Foreskin keratinocyte (primary cell): ENCODE measurements at places on chromosomes 5 and 9.

DNA sequence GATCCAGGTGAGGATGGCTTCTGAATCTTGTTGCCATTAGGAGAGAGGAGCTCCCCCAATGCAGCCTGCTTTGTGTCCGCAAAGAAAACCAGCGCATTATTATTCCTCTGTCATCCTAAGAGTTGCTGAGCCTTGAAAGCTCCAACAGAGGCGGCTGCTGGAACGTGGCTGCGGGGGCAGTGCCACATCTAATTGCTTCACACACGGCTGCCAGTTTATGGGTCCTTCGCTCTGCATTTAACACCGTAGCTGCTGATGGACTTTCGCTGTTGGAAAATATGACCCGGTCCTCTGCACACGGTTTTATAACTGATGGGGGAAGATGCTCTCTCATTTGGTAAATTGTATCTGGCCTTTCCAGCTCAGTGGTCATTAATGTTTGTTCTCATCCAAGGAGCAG lies 38.0 kb downstream of the ZNF622 start:
- no peak for DNase-seq

DNA sequence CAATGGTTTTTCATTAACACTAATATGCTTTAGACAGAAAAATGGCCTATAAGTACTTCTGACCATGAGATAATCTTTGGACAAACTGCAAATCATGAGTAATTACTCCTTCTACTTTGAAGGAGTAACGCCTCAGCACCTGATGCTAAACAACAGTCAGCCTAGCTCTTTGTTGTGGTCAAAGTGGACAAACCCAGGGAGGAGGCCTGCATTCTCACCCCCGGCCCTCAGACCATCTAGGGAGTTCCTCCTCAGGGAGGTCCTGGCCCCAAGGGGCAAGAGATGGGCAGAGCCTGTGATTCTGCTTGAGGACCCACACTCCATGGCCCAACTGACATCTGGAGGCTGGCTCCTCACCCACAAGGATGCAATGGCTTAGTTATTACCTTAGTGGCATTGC lies 48.2 kb upstream of the ANGPTL2 start:
- no peak for DNase-seq

DNA sequence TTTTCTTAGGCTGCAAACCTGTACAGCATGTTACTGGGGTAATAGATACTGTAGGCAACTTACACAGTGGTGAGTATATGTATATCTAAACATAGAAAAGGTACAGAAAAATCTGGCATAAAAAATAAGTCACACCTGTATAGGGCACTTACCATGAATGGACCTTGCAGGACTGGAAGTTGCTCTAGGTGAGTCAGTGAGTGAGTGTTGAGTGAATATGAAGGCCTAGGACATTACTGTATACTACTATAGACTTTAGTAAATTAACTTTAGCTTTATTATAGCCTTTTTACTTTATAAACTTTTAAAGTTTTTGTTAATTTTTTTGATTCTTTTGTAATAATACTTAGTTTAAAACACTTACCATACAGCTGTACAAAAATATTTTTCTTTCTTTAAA lies 51.3 kb downstream of the DENND4C start:
- DNase-seq, result peak; percentile 35

- no peak for DNase-seq
These were observed 123.3 kb downstream of the ZSWIM6 start for GRCh38 chr5:61455179-61456006.

DNA sequence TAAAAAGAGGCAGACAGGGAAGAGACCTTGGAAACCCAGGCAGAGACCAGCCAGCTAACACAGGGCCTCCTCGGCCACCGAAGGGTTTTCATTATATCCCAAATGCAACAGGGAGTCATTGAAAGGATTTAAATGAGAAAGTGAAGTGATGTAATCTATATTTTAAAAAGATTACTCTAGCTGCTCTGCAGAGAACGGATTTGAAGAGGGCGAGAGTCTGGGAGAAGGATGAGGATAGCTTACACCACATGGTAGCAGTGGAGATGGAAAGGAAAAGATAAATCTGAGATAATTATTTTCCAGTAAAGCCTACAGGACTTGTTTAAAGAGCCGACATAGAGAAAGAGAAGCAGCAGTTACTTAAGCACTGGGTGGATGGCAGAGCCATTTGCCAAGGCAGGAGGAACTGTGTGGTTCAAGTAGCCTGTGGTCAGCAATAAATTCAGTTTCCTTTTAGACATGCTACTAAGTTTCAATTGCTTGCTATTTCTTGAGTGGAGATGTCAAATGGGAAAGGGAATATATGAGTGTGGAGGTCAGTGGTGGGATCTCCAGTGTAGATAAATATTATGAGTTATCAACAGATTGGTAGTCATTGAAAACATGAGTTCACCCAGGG lies 9.3 kb downstream of the FBN2 start:
- no peak for DNase-seq

- DNase-seq, result no peak
These were observed 14.7 kb upstream of the TMEM250 start for GRCh38 chr9:136133191-136133958.

DNA sequence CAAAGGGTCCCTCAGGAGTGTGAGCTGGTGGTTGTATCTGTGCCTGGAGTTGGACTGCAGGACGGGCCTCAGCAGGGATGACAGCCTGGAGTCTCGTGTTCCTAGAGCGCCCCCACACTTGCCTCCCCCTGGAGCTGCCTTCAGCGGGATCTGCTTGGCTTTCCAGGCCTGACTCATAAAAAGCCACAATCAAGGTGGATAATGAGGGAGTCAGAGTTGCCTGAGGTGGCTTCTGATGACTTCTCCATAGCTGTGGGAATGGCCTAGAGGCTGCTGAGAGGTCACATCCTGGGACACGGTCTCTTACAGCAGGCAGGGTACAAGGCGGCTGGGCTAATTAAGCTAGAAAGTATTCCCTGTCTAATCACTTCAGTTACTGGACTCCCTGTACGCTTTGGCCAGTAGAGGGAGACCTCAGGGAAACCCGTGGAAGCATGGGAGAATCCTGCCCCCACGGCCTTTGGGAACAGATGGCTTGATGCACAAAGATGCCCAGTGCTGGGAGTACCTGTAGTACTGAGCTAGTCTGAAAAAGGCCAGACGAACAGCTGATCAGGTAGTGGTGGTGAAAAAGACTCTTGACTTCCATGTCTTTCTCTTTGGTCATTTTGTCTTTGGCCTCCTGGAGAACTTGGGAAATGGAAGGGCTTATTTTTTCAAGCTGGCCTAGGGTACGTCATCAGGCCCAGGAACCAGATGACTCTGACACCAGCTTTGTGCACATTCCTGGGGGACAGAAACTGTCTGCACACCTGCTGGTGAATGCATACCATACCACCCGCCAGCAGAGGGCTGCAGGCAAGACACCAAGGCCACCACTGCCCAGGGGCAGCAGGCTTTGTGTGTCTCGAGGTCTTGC lies 16.1 kb upstream of the FRRS1L start:
- DNase-seq, result no peak

DNA sequence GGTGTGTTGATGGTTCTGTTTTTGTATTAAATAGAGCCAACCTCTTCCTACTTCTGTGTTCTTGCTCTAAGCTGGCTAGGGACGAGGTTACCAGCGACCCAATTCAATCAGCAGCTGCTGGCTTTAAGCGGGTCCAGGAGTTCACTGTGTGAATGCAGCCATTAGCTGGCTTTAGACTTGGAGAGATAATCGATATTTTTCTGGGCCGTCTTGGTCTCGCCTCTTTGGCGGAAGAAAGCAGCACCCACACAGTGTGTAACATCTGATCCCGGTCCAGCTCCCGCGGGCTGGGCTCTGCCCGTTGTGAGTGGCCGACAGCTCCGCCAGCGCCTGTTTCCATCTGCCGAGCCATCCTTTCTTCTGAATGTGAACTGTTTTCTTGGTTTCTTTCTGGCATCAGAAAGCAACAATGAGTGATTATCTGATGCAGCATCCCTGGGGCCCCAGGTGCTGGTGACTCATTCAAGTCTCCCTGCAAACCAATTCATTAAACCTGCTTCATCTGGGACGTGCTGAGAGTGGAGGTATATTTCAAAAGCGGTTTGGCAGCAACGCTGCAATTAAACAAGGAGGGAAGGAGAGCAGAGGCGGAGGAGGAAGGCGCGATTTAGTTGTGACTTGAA lies 90.8 kb upstream of the IRX4 start:
- peak; percentile 95 for DNase-seq

- DNase-seq, result no peak
These were observed 106.0 kb downstream of the FRMD3 start for GRCh38 chr9:83432104-83432627.

DNA sequence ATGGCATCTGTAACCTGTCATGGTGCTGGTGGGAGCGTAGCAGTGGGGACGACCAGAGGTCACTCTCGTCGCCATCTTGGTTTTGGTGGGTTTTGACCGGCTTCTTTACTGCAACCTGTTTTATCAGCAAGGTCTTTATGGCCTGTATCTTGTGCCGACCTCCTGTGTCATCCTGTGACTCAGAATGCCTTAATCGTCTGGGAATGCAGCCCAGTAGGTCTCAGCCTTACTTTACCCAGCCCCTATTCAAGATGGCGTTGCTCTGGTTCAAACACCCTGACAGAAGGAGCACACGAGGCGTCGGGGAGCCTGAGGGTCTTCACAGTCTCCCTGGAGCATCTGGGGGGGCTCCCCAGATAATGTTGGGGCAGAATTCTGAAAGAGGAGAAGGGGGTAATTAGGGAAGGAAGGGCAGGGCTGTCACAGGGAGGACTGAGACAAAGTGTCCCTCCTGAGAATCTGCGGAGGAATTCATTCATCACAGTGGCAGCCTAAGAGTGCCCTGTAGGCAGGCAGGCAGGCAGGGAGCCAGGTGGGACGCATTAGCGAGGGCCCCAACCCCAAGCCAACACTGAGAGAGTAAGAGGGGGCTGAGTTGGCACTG lies 21.3 kb upstream of the NCS1 start:
- peak; percentile 54 for DNase-seq

DNA sequence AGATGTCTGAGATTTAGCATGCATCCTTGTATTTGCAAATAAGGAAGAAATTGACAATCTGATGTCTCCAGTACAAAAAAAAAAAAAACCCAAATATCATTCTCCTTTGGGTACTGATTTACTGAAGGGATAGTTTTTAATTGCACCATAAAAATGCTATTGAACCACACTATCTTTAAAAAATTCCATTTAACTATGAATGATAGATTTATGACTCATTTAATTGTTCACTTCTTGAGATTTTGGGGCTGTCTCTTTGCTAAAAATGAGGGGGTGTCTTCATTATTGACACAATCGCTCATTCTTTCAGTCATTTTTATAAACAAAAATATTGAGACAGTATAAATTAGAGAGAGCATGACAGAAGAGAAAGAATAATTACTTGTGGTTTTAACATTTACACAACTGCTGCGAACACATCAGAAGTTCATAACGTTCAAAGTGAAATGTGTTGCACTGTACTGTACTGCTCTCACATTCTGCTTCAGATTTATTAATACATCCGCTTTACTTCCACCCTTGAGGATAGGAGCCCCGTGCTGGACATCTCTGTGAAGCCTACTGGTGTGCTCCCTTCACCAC lies 142.3 kb downstream of the MEF2C start:
- DNase-seq, result no peak

GRCh38 chr9:35464141-35465025 lies 25.5 kb upstream of the RUSC2 start:
- DNase-seq, result no peak

- no peak for DNase-seq
These were observed 4.5 kb upstream of the DMRT3 start for GRCh38 chr9:971901-972500.

GRCh38 chr9:23543419-23543818 lies 282.6 kb downstream of the ELAVL2 start:
- peak; percentile 70 for DNase-seq

GRCh38 chr9:37534901-37535300 lies 41.3 kb downstream of the FBXO10 start:
- no peak for DNase-seq

DNA sequence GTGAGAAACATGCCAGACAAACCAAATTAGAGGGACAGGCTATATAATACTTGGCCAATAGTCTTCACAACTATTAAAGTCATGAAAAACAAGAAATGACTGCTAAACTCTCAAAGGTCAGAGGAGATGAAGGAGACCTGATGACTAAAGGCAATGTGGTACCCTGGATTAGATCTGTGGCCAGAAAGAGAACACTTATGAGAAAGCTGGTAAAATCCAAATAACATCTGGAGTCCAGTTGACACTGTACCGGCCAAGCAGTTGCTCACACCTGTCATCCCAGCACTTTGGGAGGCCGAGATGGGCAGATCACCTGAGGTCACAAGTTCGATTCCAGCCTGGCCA lies 24.4 kb downstream of the ATOX1 start:
- no peak for DNase-seq

DNA sequence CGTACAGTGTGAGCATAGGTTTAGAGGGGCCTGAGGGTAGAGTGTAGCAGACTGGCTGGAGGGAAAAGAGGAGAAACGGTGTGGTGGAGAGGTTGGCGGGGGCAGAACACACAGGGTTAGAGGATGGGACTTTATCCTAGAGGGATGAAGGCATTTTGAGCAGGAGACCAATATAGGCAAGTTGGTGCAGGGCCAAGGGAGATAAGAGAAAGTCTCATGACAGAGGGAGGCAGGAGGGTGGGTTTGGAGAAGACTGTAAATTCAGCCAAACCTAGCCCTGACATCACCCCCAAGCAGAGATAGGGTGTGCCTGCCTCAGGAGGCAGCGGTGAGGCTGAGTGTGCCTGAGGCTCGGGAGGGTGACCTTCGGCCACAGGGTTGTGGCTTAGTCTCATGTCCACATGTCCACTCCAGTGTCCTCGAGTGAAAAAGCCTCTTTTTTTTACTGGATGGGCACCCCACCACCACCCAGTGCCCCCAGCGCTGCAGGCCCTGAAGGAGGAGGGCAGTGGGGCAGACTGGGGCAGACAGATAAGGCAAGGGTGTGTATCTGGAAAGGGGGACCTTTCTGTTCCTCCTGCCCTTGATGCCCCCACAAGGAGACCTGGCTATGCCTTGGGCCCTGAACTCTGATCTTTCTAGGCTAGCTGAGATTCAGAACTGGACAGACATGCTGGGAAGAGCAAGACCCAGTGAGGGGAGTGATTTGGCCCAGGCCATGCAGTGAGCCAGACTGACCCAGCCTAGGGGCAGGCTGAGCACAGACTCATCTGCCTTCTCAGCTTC lies 108.7 kb downstream of the RGS3 start:
- no peak for DNase-seq

- no peak for DNase-seq
These were observed 2.0 kb downstream of the FBXL17 start for GRCh38 chr5:108379722-108380530.

DNA sequence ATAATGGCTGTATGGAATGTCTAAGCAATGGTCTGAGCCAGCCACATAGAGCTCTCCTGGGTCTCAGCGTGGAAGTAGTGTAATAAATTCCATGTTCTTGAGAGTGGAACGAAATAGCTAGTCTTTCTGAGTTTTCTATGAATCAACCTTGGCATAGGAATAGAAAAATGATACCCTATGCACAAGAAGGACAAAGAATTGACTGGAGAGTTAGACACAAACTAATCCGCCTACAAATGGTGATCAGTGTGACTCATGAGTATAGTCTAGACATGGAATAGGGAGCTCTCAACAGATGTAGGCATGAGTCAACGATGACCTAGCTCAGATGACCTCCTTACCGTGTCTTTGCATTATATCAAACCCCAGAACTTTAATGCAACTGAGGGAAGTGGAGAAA lies 256.8 kb upstream of the GRIN3A start:
- peak; percentile 83 for DNase-seq

GRCh38 chr9:107462691-107463090 lies 26.9 kb downstream of the KLF4 start:
- DNase-seq, result no peak
